MCF 10A (cell line): ENCODE measurements at places on chromosomes 4 and X. TPM values are rescaled to one million over a fixed set of nuclear protein-coding genes. Genes with fewer than 3 reads are reported as not detected.

The OTUD6A gene
- not detected in 2 replicates for total RNA-seq

The PNPLA4 gene
- 45.1 and 47.4 TPM in 2 replicates for total RNA-seq

The POU3F4 gene
- not detected in 2 replicates for total RNA-seq

DNA sequence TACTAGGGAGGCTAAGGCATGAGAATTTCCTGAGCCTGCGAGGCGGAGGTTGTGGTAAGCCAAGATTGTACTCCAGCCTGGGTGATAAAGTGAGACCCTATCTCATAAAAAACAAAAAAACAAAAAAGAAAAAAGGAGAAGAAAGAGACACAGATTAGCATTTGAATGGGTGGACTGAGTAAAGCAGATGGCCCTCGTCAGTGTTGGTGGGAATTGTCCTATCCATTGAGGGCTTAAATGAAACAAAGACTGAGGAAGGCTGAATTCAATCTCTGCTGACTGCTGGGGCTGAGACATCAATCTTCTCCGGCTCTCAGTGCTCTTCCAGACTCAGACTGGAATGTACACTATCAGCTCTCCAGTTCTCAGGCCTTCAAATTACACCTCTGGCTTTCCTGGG, 136.8 kb downstream of the SLC7A11 start:
- no peak for DNase-seq

DNA sequence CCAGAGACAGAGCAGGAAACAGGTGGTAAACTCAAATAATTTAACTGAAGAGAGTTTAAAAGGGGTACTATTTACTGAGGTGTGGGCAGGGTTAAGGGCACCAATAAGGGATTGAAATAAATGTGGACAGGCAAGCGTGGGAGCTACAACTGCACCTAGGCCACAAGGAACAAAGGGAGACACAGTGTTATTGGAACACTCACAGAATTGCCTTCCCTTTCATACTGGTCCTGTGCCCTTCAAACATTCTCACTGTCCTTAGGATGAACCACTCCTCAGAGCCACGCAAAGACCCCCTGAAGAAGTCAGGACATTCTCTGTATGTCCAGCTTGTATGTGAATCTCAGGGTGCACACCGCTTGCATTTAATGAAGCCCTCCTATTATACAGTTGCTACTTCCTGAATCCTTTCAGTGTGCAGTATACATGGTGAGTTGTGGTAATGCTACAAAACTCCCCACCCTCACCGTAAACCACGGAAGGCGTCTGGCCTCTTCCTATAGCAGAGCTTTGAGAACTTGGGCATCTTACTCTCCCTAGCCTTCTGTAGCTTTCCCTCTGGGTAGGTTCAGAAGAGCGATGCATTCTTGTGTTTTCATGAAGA, 9.6 kb upstream of the MRPL1 start:
- DNase-seq: no peak

GRCh38 chr4:141307241-141307689, 86.6 kb downstream of the ZNF330 start:
- DNase-seq: peak; percentile 69

GRCh38 chr4:186728631-186729271, 5.1 kb upstream of the FAT1 start:
- peak; percentile 60 for DNase-seq

GRCh38 chr4:140718241-140718952, 37.8 kb downstream of the TBC1D9 start:
- DNase-seq: peak; percentile 50

DNA sequence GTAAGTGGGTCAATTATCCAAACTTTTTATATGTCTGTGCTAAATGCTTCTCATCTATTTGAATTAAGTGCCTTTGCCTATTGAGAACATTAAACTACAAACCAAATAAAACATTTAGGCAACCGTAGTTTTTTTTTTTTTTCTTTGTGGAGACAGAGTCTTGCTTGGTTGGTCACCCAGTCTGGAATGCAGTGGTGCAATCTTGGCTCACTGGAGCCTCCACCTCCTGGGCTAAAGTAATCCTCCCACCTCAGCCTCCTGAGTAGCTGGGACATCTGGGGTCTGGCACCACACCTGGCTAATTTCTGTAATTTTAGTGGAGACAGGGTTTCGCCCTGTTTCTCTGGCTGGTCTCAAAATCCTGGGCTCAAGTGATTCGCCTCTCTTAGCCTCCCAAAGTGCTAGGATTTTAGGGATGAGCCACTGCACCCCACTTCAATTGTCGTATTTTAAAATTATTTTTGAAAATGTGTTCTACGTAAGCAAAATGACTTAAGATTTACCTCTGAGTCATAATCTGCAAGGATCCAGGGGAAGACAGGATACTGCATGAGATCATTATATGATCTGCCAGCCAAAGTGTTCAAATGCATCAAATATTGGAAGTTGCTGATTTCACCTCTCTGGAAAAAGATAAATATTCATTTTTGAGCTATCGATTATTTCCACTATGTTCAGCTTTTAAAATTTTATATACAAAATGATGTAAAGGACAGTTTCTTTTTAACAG, 125.6 kb downstream of the CDS1 start:
- DNase-seq: no peak

DNA sequence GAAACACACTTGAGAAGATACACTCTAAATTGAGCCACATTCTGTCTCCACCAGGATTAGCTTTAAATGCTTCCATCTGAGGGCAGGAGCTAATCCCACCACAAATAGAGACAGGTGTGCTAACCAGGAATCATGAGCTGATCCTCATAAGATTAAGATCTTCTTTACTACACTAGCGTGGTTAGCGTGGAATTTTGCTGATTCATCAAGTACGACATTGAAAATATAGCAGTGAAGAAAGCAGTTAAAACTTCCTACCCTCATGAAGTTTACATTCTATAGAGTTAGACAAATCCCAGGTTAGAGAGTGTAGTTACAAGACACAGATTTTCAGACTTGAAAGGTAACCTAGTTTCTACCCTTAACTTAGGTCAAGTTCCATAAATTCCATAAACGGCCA, 5.3 kb upstream of the APELA start:
- DNase-seq: no peak

GRCh38 chrX:149010013-149010852, 494.9 kb downstream of the IDS start:
- DNase-seq: no peak

- DNase-seq: no peak
Measured at GRCh38 chrX:118742176-118742575, 14.8 kb downstream of the IL13RA1 start.

- DNase-seq: no peak
Measured at GRCh38 chrX:100479329-100479728, 69.3 kb upstream of the PCDH19 start.
